ENCODE measurements at places on chromosomes 6 and 20.

GRCh38 chr20:4326195-4327065 lies 311.1 kb upstream of the RNF24 start:
- DNase-seq, result no peak

GRCh38 chr6:111997078-111997852 lies 56.6 kb upstream of the CCN6 start:
- peak; percentile 92 for DNase-seq

DNA sequence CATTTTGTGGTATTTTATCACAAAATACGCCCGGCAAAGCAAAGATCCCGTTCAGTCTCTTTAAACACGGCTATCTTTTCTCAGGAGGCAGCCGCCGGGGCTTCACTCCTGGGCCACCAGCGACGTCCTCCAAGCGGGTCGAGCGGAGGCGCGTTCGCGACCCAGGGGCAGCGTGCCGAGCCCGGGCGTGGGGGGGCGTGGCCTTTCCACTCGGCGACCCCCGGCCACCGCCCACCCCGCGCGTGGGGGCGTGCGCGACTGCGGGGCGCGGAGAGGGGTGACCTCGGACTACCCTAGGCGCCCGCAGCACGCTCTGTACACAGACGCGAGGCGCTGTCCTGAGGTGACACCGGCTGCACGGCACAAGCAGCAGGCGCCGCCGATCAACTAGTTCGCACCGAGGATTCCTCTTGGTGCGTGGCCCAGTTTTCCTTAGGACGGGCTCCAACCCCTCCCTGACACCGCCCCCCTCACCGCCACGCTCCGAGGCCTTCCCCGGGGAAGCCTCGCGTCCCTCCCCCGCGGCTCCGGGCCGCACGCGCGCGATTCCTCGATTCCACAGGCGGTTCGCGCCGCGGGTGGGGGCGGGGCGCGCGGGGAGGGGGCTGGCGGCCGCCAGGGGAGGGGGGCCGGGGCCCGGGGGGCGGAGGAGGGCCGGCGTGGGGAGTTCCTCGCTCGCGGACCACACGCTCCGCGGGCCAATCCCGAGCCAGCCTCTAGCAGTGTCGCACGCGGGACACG lies 1.1 kb upstream of the JARID2 start:
- DNase-seq, result peak; percentile 86

DNA sequence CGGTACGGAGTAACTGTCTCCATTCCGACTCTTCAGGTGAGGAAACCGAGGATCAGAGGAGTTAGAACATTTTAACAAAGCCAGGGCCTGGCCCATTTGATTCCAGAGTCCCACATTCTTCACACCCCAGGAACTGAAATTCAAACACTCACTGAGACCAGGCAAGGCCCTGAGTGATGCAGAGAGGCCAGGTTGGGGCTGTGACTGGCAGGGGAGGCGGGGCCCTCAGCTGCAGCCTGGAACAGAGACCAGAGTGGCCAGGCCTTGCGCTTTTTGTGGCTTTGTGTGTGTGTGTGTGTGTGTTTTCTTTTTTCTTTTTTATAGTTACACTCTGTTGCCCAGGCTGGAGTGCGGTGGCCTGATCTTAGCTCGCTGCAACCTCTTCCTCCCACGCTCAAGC lies 57.2 kb downstream of the BCAS4 start:
- no peak for DNase-seq

DNA sequence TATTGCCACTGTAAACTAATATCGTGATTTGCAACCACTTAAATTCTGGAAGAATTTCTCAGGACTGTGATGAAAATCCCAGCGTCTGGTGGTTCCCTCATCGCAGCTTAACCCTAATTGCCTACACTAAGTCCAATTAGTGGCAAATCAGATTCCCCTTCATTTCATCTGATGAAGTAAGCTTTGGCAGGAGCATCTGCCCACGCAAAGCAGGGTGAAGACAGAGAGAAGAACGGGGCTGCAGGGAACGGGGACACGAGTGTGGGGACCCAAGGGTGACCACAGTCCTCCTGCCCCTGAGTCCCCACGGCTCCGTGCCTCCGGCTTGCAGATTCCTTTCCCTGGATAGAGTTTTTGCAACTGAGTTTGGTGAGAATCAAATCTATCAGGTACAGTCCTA lies 159.5 kb downstream of the LY86 start:
- no peak for DNase-seq

- peak; percentile 40 for DNase-seq
These were observed 157.0 kb downstream of the PLCB4 start for GRCh38 chr20:9225879-9226278.

- no peak for DNase-seq
These were observed 2.8 kb upstream of the ZSWIM1 start for GRCh38 chr20:45878076-45878761.

DNA sequence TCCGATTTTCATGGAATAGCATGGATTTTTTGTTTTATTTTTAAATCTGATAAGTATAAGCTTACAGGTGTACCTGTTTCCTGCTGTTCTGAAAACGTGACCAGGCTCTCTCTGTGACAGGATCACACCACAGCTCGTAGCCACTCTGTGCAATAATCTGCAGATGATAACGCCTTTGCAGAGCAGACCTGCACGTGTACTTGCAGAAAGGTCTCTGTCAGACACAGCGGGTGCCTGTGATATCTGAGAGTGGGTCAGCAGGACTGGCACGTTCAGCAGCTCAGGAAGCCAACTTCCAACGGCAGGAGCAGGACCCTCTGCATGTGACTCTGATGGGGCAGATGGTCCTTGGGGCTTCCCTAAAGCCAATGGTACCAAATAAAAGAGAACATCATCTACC lies 68.6 kb upstream of the HDDC2 start:
- no peak for DNase-seq

DNA sequence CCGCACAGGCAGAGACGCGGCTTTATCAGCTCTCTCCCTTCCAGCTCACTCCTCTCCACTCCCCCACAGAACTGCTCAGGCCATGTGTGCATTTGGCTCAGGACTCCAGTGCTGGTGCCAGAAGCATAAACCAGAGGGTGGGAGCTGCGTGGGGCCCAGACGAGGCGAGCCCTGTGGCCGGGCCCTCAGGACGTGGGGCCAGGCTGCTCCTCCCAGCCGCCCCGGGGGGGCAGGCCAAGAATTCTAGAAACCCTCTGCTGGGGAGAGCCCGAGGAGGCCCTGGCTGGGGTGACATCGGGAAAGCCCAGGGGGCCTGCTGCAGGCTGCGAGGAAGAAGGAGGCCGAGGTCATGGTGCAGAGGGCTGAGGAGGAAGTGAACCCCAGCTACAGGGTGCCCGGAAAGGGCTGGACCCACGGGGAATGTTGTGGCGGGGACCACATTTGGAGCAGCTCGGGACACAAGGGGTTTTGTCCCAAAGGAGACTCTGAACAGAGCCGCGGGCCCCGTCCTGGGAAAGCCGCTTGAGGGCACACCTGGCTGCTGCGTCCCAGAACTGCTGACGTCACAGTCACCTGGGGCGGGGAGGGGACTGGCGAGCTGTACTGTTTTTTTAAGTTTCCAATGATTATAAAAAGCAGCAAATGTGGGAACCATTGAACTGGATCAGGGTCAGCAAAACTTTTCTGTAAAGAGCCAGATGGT lies 107.1 kb downstream of the BANF2 start:
- peak; percentile 95 for DNase-seq

GRCh38 chr6:89360415-89360999 lies 8.0 kb upstream of the UBE2J1 start:
- no peak for DNase-seq

GRCh38 chr20:57393321-57394120 lies 2.3 kb downstream of the RBM38 start:
- no peak for DNase-seq

- no peak for DNase-seq
These were observed 285.8 kb upstream of the TBX18 start for GRCh38 chr6:85050149-85050548.

- no peak for DNase-seq
These were observed 458.4 kb upstream of the BTBD3 start for GRCh38 chr20:11459090-11459890.

GRCh38 chr6:34106421-34106820 lies 39.5 kb downstream of the GRM4 start:
- no peak for DNase-seq

GRCh38 chr6:122730775-122731386 lies 48.6 kb upstream of the FABP7 start:
- DNase-seq, result peak; percentile 31

DNA sequence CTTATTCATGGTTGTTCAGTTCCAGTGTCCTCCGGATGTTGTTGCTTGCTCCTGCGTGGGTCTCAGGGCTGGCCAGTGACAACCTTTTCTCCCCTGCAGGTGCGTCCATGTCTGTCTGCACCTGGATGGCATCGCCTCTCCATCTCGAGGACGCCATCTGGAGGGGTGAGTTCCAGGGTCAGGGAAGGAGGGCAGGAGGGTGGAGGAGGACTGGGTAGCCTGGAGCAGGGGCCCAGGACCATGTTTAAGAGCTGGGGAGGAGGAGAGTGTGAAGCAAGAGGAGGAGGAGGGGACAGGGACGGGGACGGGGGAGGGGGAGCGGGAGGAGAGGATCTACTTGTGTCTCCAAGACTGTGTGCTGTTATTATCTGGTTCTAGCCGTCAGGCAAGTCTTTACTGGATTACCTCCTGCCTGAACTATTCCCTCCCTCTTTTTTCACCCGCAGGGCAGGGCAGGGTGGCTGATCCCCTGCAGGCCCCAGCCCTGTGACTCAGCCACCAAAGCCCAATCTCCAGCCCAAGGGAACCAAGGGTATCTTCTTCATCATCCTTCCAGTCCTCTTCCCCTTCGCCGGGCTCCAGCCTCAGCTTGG lies 32.2 kb upstream of the TULP1 start:
- no peak for DNase-seq

DNA sequence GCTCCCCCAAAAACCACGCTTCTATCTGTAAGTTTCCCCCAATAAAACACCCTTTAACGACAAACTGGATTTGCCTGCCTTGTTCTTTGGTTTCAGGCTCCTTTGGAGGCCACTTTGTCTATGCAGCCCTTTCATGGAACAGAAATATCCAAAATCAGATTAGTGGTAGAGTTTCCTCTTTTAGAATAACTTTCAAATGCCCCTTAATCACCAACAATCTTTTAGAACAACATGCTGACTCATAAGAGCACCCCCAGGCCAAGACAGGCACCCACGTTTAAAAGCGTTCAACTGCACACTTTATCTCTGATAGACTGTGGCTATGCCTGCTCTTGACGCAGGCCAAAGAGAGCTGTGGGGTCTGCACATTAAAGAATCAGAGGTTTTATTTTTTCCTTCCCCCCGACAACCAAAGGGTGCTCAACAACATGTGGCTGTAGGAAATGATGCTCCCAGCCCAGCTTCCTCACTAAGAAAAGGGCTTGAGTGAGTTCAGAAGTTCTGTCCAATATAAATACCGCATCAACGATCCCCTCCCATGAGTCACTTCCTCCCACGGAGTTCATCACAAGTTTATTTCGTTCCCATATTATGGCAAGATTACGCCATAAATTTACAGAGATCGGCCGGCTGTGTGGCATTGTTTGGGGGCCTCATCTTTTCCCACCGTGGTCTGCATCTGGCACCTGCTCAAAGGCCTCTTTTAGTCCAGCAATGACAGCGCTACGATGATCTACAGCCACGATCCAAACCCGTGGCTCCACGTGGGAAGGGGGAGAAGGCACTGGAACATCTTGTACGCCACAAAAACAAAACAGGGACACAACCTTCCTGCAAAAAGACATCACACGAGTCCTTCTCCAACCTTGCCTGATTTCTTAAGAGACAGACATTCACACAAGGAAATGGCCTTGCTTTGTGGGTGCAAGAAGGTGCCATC lies 88.8 kb upstream of the NFATC2 start:
- DNase-seq, result peak; percentile 82

GRCh38 chr20:47117371-47117770 lies 222.7 kb downstream of the EYA2 start:
- DNase-seq, result peak; percentile 53

GRCh38 chr20:2778602-2779321 lies 21.7 kb downstream of the CPXM1 start:
- no peak for DNase-seq

DNA sequence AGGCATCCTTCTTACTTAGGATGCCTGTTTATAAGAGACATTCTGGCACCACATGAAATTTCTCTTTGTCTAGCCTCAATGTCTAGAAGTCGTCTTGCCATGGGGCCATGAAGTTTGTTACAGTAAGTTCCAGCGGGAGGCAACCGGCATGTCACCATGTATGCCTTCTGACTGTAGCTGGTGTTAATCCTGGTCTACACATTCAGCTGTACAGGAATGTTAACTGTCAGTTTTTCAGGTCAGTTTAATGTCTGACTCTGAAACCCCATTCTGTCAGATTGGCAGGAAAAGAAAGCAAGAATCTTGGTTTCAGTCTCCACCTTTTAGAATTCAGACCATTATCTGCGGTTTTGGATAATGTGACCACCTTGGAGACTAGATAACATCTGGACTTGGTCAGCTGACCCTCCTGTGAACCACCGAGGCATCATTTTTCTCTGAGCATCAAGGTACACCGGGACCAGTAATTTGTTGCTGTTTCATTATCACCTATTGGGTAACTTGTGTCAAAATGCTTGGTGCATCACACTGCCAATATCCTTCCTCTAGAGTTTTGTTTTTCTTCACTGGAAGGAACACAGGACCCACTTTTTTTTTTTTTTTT lies 228.7 kb downstream of the DOK5 start:
- no peak for DNase-seq

- no peak for DNase-seq
These were observed 76.1 kb downstream of the HCRTR2 start for GRCh38 chr6:55250400-55250799.

DNA sequence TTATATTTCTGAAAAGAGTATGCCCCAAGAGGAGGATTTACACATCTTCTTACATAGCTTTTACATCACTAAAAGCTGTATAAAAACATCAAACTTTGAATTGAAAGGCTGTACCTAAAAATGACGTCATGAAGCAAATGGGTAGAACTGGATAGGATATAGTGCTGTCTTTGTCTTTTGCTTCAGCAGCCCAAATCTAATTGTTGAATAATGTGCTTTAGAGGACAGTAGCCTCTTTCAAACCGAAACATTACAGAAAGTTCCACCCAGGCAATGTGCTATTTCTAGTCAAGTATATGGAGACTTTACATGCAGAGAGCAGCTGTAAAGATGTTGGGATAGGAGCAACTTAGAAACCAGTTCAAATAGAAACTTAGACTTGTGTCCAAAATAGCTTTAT lies 51.9 kb downstream of the ADGRG6 start:
- no peak for DNase-seq

DNA sequence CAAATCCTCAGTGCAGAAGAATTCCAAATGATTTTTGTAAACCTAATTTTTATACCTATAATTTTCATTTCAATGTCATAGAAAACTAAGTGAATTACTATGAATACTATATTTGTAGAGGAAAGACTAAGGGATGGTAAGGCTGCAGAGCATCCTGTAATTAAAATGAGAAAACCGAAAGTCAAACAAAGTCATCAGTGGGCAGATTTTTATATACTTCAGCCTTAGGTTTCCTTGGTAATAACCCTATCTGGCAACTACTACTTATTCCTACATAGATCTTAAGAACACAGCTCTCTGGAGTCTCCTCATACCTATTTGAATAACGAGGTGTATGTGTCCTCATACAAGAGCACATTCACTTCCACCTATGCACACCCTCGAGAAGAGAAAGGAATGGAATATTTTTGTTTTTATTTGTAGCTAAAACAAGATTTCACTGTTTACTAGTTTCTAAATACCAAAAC lies 117.9 kb upstream of the SGK1 start:
- DNase-seq, result no peak
